ENCODE measurements at places on chromosomes 13 and 19. TPM values are rescaled to one million over a fixed set of nuclear protein-coding genes. Genes with fewer than 3 reads are reported as not detected.
A peak's percentile ranks its signal among the peaks of the same experiment; 100 is the strongest.

- no peak for DNase-seq
Measured at GRCh38 chr19:1953037-1953436, 12.1 kb downstream of the CSNK1G2 start.

GRCh38 chr19:47719047-47719859, 6.0 kb downstream of the EHD2 start:
- DNase-seq = peak; percentile 89

GRCh38 chr19:1237027-1237659, 662 bp downstream of the CBARP start:
- DNase-seq = no peak

- DNase-seq = no peak
Measured at GRCh38 chr13:49683489-49683888, 7.8 kb downstream of the EBPL start.

DNA sequence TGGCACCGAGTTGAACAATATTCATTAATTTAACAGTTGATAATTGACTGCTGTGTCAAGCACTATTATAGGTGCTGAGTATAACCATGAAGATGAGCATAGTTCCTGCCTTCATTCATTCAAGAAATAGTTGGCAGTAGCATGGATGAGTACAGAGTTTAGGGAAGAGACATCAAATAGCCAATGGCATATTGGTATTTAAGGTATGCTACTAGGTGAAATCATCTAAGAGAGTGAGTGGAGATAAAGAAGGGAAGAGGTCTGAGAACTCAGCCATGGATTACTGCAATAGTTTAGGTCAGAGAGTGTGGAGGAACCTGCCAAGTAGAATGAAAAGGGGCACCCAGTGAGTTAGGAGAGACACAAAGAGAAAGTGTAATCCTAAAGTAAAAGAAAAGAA, 4.9 kb upstream of the HTR2A start:
- no peak for DNase-seq

- no peak for DNase-seq
Measured at GRCh38 chr13:31627097-31627845, 112.1 kb upstream of the RXFP2 start.

The CYP2S1 gene
- not detected for total RNA-seq

The HIPK4 gene
- not detected for total RNA-seq

The STAP2 gene
- 14.8 TPM for total RNA-seq

DNA sequence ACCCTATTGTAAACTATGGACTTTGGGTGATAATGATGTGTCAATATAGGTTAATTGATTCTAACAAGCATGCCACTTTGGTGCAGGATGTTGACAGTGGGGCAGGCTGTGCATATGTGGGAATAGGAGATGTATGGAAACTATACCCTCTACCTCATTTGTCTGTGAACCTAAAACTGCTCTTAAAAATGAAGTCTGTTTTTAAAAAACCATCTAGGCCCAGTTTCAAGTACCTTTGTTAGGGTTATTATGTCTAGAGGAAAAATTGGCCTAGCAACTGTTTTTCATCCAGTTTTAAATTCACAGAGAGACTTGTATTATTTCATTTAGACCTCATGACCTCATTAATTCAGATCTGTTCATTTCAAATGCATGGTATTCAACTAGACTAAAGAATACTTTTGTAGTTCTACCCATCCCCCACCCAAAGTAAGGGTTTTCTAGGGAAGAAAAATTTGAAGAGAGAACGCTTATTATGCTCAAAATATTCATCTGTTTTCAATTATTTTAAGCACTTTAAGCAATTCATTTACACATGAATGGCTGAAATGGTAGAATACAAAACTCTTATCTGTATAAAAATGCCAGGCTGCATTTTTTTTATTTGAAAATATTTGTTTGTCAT, 1781.9 kb upstream of the MIR17HG start:
- DNase-seq = no peak

DNA sequence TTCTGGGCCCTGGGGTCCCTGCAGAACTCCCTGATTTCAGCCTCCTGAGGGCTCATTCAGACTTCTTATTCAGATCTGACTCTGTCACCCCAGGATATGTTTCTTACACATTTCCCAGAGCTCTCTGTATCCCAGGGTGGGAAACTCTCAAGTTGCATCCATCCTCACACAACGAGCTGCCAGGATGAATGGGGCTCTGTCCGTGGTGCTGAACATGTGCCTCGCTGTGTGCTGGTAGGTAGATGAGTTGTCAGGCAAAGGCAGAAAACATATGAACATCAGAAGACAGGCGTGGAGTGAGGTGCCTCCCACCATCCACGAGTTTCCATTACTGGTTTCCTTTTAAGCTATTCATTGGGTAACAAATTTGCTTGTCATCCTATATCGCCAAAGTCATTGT, 11.4 kb upstream of the IGFL1 start:
- peak; percentile 82 for DNase-seq

DNA sequence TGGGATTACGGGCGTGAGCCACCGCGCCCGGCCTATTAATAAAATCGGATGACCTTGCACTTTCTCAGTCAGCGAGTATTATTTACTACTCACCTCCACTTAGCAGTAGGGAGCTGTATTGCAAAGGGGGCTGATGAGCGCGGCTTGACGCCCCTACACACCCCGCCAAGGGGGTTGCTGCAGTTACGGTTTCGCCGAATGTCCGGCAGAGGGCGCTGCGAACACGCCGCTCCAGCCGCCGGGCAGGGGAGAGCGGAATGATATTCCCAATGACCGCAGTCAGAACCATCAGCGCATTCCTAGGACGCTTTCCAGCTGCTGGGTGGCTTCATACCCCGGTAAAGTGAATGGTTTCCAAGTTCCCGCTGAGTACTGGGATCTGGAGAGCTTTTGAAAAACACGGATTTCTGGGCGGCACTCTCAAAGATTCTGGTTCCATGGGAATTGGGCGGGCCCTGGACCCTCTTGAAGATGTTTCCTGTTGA, 30.0 kb upstream of the TPT1 start:
- peak; percentile 69 for DNase-seq

DNA sequence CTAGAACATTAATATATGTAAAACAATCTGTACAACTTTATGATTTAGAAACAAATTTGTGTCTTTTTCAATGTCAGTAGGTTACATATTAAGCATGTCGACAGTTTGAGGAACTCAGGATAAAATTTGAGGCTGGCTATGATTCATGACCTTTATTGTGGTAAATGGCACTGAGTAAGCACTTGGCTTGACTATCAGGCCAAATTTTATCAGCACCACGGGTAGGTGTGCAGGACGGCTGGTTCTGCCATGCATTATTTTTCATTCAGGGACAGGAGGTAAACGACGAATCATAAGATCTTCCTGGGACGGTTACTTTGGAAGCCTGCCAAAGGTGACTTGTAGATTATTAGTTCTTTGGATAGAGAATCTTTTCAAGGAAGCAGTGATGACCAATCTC, 19.9 kb upstream of the CYP4F8 start:
- DNase-seq = peak; percentile 5

The LCP1 gene
- total RNA-seq = 0.88 TPM

The CCDC70 gene
- not detected for total RNA-seq
